SW 1271 (cell line): ENCODE measurements at places on chromosomes 6 and 20.

GRCh38 chr6:18961566-18961965 lies 574.4 kb downstream of the RNF144B start:
- DNase-seq: no peak

DNA sequence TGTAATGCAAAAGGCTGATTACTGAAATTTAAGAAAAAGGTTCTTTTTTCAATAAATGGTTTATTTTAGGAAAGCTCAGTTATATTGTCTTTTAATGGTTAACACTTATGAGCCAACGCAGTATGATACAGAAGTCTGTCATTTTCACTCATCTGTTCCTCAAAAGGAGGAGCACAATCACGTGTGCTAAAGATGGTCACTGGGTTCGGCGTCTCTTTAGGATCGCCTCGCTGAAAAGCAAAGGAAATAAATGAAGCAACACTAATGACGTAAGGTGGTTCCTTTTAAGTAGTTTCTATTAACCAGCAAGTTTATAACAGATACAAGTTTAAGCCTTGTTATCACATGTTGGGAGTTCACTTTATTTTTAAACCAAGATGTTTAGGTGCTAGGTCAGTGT lies 125.7 kb downstream of the MAP3K4 start:
- DNase-seq: no peak

GRCh38 chr6:14138701-14139215 lies 21.2 kb downstream of the CD83 start:
- DNase-seq: no peak

- DNase-seq: no peak
Observed at GRCh38 chr6:3317741-3318211, 59.0 kb downstream of the PSMG4 start.

- DNase-seq: no peak
Observed at GRCh38 chr6:42136508-42137193, 5.8 kb downstream of the C6orf132 start.

DNA sequence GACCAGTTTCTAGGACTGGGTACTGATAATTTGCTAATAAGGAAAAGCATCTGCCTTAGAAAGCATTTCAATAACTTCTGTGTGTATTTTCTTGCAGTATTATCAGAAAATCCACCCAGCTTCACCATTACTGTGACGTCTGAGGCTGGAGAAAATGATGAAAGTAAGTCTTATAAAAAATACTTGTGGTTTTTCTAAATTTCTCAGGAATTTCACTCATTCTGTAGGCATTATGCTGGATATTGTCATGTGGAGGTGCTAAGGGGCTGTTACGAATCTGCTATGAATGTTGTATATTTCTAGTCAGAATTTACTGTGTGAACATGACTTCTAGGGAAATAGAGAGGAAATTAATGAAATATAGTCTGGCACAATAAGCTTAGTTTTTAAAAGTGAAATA lies 8.9 kb downstream of the RWDD1 start:
- DNase-seq: no peak

GRCh38 chr20:63243604-63244247 lies 8.0 kb downstream of the BIRC7 start:
- DNase-seq: no peak

DNA sequence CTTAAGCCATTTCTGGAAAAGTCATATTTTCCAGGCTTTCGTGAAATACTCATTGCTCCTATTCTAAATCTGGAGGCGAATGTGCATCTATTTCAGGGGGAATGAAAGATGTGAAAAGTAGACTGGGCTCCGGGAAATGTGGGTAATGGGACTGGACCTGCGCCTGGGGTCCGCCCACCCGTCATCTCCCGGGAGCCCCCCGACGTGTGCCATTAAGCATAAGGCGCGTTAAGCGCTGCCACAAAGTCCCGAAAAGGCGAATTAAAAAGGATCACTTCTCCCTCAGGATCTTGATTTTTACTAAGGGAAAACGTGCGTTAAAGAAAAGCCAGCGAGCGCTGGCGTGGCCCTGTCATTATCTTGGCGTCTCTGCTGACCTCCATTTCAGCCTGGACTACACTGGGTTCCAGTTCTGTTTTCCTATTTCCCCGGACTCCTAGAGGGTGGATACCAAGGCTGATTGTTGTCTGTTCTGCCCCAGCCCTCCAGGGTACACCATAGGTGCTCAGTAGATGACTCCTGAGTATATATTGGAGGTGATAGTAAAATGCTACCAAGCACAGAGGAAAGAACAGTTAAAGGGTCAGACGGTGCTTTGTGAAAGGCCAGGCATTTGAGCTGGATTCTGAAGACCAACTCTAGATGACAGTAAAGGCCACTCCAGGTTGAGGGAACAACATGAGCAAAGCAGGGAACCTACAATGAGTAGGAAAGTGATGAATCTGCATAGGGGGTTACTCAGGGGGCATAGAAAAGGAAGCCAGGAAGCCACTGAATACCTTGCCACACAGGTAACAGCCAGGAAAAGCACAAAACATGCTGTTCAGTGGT lies 89.2 kb upstream of the ARID1B start:
- no peak for DNase-seq

DNA sequence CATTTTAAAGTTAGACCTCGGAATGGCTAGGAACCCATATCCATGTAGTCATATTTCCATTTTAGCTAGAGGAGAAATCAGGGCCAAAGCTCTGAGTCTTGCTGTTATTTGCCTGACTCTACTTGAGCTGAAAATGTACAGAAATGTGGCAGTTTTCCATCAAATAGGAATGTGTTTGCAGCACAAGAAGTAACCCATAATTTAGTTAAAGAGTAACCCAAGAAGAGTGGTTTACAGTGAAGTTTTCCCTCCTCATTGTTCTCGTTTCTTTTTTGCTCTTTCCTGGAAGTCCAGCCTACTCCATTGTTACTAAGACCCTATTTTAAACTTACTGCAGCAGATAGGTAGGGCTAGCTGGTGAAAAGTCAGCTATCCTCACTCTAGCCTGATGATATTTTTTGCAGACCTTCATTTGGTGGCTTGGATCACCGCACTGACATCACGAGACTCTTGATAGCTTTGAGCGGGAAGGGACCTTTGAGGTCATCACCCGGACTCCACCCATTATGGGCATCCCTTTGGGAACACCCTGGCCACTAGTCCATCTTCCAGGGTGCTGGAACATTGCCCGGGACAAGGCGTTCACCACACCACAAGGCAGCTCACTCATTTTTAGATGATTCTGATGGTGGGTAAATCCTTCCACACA lies 28.0 kb upstream of the ADGRF5 start:
- no peak for DNase-seq

DNA sequence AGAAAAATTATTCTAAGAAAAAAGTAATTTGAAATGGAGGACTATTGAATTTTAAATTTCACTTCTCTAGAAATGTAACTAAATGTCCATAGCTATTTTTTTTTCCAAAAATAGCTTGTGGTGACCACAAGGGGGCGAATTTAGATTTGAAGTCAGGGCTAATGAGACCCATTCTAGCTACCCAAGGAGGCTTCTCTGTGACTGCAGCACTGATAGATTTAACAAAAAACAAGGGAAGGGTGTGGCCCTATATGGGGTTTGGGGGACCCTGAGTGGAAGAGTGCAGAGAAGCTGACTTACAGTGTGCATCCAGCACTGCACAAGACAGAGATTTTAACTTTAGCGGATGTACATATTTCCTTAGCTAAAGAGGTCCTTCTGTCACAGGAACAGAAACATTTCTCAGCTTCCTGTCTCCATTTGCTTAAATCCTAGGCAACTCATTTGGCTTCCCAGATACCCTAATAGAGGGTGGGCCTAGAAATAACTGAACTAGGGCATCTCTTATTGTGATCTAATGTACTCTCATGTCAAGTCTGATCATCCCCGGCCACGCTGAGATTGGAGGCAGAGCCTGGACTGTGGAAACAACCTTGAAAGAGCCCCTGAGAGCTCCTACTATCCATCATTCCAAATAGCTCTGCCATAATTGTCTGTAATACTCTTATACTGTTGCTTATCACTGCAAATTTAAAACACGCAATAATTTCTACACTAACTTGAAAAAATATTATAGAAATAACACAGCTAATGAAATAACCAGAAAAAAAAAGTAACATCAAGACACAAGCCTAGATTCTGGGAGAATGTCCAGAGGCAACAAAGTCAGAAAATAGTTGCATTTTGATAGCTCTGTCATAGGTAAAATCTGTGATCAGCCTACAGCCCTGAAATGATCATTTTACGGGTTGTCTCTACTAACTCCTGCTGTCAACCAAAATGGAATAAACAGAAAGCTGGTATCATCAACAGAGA lies 93.6 kb downstream of the SNAP91 start:
- DNase-seq: no peak

DNA sequence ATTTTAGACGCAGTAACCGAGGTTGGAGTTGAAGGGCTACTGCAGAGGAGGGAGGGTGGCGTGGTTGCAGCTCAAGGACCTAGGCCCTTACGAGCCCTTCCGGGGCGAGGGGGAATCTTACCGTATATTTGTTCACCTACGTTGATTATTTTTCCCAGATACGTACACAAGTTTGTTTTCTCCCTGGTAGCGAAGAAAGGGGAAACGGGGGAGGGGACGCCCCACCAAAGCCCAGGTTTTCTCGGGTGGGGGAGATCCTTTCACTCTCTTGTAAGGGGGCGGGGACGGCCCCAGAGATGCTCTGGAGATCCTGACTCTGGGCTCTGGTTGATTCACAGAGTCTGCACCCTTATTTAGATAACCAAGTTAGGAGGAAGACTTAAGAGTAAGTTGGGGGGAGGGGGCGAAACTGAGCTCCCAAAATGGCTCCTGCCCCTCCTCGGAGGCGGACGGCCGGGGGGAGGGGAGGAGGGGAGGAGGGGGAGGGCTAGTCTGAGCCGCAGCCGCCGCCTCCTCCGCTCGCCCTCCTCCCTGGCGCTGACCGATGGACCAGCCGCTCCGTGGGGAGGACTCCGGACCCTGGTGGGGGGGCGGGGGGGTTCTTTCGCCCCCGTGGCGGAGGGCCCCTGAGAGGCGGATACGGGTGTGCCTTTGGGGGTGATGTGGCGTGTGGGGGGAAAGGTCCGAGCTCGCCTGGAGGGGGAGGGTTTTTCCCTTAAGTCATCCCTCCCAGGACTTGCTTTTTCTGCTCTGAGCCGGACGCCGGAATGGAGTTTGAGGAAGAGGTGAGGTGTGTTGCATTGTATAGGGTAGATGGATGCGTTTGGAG lies 2.2 kb downstream of the BRD2 start:
- peak; percentile 75 for DNase-seq
